ENCODE measurements at places on chromosomes 3 and 15.

GRCh38 chr15:56794165-56794552 lies 60.9 kb upstream of the ZNF280D start:
- DNase-seq = no peak

- DNase-seq = no peak
Observed at GRCh38 chr3:30895329-30895728, 868 bp upstream of the GADL1 start.

GRCh38 chr3:55156851-55157650 lies 229.2 kb upstream of the LRTM1 start:
- no peak for DNase-seq

DNA sequence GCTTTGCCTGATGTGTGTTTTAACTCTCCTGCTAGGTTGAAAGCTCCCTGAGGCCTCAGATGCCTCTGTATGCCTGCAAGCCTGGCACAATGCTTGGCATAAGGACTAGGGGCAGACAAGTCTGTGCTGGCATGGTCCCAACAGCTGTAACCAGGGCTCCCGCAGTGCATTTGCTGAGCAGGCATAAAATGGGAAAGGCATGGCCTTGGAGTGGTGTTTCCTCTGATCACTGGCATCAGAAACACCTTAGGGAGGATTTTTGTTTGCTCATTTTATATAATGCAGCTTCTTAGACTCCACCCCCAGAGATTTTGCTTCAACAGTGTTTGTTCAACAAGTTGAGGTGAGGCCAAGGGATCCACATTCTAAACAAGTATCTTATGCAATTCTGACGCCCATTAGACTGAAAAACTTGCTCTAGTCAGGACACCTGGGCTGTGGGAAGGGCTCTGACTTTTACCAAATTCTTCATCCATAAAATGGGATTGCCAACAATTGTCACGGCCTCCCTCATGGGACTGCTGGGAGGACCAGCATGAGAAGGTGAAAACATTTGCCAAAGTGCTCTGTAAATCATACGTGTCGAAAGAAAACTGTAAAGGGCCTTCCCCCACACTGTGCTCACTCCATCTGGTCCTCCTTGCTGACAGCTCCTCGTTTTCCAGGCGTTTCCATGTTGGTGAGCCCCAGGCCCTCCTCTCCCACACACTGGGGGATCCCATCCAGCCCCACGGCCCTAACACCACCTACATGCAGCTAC lies 43.1 kb downstream of the STARD5 start:
- DNase-seq = no peak

DNA sequence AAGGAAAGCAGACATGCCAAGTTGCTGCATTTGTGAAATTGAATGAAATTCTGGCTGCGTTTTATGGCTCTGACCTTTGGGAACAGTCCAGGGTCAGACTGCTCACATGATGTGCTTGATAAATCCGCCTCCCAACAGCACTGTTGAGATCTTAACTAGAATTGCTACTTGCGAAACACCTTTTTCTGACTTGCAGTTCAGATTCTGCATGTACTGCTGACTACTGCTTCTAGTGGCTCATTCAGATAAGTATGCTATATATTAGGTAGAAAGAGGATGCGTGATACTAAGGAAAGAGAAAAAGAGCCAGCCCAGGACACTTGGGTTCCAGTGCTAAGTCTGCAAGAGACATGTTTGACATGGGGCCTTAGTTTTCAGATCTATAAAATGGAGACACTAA lies 129.4 kb downstream of the LPP start:
- no peak for DNase-seq

- DNase-seq = peak; percentile 61
Observed at GRCh38 chr3:49785565-49786356, 581 bp downstream of the IP6K1 start.

DNA sequence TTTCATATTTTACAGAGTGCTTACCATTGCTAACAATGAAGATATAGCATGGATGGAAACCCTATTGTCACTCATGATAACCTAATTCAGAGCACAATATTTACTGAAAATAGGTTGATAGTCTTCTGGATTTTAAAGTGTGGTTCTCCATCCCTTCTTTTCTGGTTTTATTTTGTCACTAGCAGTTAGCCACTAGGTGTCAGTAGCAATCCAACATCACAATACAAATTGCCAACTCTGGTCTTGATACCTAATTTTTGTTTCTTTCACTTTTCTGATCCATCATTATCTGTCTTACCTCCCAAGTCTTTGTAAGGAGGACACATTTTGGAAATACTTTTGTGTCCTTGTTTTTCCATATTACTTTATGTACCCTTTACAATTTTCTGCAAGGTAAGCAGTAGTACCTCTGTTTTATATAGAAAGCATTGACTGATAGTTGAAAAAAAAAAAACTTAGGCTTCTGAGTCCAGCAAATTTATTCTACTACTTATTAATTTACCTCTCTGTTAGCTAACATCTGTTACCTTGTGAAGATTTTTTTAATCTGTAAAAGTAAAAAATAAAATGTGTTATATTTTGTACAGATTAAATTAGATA lies 28.3 kb upstream of the CRYBG3 start:
- no peak for DNase-seq

- no peak for DNase-seq
Observed at GRCh38 chr15:75966073-75966472, 46.2 kb downstream of the NRG4 start.

GRCh38 chr15:99019558-99020540 lies 12.3 kb upstream of the PGPEP1L start:
- no peak for DNase-seq

- no peak for DNase-seq
Observed at GRCh38 chr3:128319107-128319506, 147.6 kb downstream of the DNAJB8 start.

DNA sequence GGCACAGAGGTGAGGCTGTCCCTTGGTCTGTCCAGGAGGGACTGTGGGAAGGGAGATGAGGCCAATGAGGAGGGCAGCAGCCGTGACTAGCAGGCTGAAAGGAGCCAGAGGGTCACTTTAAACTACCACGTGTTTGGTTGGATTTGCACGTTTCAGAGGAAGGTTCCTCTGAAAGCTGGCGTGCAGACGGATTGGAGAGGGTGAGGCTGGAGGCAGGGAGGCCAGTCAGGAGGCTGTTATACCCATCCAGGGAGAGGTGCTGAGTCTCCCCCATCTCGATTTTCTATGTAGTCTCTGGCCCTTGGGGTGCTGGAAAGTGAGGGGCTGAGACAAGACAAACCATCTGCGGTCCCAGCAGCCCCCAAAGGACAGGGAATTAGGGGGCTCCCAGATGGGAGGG lies 60.0 kb upstream of the SLC6A1 start:
- no peak for DNase-seq

DNA sequence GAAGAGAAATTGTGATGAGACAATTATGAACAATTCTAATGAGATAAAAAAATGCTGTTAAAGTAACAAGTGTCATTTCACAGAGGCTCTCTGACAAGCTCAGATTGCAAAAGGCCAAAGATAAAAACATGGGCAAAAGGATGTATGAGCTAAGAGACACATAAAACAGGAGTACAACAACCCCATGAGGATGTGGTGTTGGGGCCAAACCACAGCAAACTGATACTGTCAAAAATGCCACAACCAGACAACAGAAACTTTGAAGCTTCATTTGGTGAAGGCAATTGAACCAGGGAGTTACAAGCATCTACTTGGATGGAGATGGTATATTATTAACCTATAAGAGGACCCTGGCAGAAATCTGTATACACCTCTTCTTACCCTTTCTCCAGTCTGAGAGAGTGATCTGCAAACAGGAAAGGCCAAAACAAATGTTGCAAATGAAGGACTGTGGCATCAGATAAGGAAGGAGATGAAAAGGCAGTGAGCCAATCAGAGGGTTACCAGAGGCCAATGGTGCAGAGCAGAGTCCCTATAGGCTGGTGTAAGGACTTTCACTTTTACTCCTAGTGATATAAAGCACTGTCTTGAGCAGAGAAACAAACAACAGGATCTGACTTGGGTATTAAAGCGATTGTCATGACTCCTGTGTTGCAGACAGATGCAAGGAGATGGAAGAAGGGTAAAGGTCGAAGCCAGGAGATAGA lies 659.0 kb downstream of the NTRK3 start:
- no peak for DNase-seq

GRCh38 chr3:71752831-71753700 lies 589 bp upstream of the GPR27 start:
- DNase-seq = no peak

DNA sequence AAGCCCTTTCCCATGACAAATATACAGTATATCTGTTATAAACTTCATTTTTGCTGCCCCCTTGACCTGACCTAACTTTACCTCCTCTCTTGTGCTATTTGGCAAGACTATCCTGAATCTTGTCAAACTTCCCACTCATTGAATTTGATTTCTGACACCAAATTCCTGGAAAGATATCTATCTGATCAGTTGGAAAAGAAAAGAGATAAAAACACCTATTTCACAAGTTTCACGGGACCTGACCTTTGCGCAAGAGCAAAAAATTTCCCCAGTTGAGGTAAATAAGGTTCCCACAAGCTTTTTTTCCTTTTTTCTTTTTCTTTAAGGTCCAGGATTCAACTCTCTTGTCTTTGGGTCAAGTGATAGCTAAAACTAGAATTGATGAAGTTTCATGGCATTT lies 189.2 kb upstream of the LPP start:
- no peak for DNase-seq

GRCh38 chr3:31714495-31715280 lies 182.0 kb downstream of the STT3B start:
- no peak for DNase-seq

GRCh38 chr15:67216859-67217258 lies 37.6 kb downstream of the AAGAB start:
- DNase-seq = no peak

- DNase-seq = peak; percentile 27
Observed at GRCh38 chr3:37592328-37592727, 269.4 kb upstream of the CTDSPL start.

DNA sequence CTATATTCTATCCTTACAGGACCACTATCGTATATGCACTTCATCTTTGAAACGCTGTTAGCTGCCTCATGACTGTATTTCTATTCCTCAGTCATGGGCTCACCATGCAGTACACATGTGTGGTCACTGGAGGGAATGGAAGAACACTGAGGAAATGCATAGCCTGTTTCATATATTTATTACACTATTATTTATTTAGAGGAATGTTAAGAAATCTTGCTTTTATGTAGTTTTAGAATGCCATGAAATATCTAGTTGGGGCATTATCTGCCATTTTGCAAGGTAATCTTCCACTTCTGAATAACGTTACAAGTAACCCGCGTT lies 155.7 kb downstream of the IGF1R start:
- no peak for DNase-seq

- DNase-seq = no peak
Observed at GRCh38 chr15:30043211-30043655, 39.5 kb upstream of the GOLGA8J start.

- DNase-seq = no peak
Observed at GRCh38 chr15:60340207-60340921, 57.4 kb downstream of the ANXA2 start.

DNA sequence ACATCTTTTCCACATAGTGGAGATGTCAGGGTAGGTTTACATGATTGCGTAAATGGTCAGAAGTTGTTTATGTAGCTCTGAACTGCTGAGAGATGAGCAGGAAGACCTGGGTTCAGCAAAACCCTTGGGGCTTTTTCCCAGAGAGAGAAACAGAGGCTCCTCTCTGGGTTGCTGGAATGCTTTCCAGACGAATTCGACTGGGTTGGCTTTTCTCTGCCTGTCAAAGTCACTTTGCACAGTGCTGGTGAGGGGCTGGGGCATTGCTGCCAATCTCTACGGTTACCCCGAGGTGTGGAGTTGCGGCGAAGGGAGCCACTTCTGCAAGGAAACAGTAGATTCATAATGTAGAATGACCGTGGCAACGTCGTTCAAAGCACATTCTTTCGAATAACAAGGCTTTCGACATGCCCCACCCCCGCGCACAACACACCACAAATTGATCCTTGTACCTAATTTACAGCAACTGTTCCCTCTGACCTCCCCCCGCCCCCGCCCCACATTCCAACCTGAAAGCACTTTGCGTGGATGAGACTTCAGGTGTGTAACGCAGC lies 950 bp upstream of the CNTN4 start:
- DNase-seq = no peak

DNA sequence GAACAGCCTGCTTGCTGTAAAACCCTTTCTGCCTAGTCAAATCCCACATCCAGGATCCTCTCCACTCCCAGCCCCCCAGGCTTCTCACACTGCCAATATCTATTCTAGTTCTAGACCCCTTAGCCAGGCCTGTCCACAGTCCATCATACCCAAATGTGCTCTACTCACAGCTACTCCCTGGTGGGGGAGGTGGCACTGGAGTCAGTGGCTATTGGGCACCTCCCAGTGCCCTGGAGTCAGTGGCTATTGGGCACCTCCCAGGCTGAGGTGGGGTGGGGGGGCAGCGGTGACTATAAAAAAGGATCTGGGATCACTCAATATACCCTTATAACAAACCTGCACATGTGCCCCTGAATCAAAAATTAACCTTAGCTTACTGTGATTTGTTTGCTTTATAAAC lies 773 bp upstream of the DISP2 start:
- DNase-seq = no peak

DNA sequence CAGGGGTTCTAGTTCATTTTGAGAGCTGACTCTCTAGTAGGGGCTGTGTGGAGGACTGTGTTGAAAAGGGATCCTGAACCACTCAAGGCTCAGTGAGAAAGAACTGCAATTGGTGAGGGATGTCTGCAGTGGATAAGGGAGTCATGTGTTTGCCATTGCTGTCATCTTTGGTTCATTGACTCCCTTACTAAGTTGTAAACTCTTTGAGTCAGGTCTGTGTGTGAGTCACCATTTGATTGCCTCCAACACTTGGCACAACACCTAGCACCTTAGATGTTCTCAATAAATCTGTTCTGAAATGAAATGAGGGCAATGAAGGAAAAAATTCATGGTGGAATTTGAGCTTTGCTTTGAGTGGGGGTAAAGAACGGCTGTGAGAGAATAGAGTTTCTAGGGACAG lies 51.7 kb downstream of the PLS1 start:
- DNase-seq = no peak

DNA sequence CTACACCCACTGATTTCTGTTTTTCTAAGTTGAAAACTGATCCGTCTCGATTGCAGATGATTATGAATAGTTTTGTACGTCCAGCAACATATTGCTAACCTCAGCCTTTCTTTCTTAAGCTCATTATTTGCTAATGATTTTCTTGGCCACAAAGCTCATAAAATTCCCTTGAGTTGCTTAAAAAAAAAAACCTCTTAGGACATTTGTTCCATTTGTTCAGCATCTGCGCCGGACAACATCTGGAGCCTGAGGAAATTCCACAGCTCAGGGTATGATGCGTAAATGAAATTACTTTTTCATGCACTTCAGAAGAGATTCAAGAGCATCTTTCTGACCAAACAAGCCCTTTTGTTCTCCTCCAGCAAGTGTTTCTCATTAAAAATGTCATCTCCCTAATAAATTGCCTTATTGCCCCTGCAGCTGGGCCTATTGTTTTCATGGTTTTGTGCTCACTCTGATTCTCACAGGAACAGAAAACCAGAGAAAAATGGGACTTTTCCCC lies 249.1 kb upstream of the MCTP2 start:
- peak; percentile 49 for DNase-seq

DNA sequence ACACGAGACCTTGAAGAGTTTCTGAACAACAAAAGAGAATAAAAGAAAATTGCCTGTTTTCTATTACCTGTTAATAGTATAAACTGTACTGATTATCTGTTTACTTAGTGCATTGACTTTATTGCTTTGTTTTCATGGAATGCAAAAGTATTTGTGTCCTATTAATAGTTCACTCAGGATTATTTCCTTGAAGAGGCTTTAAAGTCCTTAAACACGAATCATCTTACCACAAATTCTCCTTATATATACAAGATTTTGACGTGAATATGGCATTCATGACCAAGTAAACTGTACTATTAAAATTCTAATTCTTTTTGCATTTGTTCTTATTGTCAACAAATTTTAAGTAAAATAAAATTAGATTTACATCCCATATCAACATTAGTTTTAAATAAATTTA lies 513.0 kb downstream of the NTRK3 start:
- no peak for DNase-seq

GRCh38 chr3:27590437-27591298 lies 106.5 kb upstream of the SLC4A7 start:
- no peak for DNase-seq
